ENCODE measurements at places on chromosomes 16 and 17.
A peak's percentile ranks its signal among the peaks of the same experiment; 100 is the strongest.

- no peak for DNase-seq
Measured at GRCh38 chr16:66910175-66910940, 8.3 kb downstream of the CDH16 start.

DNA sequence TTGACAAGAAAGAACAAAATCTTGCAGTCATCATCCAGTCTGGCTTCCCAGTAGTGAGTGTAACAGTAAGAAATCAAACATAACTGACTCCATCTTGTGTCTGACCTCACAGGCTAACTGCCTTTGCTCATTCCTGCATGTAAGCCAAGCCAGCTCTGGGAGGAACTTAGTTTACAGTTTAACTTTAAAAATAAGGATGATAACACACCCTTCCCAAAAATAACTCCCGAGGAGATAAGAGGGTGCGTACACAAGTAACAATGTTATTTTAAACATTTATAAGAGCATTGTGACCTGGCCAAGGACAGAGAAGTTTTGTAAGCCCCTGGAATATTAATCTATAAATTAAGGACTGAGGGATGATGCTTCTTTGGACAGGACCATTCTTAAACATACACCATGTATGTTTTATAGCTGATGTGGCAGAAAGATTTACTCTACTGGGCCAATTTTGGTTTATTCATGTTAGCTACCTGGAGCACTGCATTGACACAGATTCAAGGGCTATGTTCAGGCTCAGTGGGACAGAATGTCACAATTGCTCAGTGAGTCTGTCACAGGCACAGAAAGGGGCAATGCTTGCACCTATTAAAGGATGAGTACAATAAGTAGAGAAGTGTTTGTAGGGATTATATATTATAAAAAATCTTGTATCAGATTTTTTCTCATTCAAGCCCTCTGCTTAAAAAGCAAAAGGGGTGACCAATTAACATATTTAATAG lies 344.1 kb downstream of the UTP18 start:
- DNase-seq: no peak

- DNase-seq: no peak
Measured at GRCh38 chr17:80504686-80505413, 28.4 kb upstream of the NPTX1 start.

DNA sequence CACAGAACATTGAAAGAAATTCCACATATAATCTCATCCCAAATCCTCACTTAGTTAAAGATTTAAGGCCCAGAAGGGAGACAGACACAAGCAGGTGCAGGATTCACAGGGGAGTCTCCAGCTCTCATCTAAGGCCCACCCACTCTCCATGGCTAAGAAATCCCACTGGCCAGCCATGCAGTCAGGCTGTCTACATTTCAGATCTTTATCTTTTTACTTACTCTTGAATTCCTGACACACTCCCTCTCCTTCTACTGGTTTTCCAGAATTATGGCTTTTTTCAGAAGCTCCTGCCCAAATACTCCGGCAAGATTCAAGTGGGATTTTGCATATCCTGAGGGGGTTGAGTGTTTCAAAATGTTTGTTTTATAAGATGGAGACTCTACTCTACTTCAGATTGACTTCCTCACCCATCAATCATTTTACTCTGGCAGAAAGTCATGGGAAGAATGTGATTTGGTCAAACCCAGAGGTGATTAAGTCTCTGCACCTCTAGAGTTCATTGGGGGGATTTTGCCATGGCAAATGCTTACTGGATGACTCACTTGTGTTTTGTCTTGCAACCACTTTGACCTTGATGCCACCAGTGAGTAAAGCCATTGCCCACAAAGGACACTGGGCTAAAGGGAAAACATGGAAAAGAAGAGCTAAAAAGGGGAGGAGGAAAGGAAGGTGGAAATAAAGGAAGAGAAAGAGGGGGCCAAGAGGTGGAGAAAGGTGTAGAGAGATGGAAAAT lies 688.8 kb upstream of the SALL1 start:
- DNase-seq: no peak

DNA sequence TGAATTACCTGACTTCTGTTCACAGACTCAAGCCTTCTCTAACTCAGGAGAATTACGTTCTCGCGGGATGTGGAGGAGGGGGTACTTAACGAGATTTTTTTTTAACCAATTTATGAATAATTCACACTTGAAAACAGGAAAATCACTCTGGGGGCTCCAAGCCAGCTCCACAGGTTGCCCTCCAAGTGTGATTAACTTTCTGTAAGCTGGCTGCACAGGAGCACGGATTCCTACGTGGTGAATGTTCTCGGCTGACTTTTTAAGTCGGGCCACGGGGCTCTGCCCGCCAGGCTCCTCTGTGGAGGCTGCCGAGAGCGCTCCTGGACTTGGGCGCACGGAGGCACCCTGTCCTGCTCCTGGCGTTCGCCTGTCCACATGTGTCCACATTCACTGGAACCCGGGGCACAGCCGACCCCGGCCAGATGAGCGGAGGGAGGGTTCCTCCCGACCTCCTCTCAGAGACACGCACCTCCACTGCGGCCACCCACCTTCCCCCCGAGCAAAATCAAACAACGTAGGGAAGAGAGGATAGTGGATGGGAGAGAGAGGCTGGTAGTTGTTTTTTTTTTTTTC lies 147.1 kb upstream of the CHMP6 start:
- no peak for DNase-seq

DNA sequence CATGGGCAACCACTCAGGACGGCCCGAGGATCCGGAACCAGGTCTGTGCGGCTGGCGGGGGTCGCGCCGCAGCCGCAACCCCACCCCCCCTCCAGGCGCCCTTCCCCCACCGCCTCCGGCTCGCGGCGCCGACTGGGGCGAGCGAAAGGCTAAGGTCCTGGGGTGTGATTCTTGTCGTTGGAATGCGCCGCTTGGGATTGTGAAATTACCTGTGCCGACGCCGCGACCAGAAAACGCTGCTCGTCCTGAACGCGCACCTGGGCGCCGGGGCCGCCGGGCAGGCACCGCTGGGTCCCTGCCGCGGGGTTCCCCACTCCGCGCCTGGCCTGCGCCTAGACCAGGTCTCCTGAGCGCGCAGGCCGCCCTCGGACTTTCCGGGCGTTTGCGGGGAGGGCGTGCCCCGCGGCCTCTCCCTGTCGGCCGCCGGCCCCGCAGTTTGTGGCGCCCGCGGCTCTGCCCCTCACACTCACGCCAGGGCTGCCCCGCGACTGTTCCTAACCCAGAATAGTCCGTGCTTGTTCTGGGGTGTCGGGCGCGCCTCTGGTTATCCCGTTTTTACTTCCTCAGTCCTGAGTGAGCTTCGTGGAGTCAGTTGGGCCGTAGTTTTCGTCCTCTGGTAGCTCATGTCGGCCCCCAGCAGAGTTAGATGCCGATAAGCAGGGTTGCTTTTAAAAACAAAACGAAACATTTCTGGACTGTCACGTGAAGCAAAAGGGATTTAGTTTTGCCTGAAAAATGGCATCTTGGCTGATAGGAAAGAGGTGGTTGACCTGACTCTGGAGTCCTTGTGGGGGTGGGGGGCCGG lies 147.2 kb downstream of the SPECC1 start:
- DNase-seq: no peak

- peak; percentile 9 for DNase-seq
Measured at GRCh38 chr17:69235338-69236058, 6.9 kb upstream of the ABCA10 start.

- no peak for DNase-seq
Measured at GRCh38 chr17:77581480-77581879, 377.0 kb upstream of the TNRC6C start.

DNA sequence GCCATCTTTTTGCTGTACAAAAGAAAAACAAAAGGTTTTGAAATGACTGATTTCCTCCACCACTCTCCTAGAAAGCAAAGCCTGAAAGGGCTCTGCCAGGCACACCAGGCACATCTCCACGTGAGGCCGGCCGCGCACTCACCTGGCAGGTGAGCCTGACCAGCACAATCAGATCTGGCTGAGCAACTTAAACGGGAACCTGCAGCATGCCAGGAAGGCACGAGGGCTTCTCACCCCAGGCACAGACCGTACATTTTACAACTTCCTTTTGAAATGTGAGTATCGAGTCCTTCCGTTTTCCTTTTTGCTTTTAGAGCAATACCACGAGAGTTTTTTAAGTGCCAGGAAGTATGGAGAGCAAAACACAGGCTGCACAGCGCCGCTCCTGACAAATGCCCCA lies 22.5 kb downstream of the SLC38A10 start:
- DNase-seq: no peak

DNA sequence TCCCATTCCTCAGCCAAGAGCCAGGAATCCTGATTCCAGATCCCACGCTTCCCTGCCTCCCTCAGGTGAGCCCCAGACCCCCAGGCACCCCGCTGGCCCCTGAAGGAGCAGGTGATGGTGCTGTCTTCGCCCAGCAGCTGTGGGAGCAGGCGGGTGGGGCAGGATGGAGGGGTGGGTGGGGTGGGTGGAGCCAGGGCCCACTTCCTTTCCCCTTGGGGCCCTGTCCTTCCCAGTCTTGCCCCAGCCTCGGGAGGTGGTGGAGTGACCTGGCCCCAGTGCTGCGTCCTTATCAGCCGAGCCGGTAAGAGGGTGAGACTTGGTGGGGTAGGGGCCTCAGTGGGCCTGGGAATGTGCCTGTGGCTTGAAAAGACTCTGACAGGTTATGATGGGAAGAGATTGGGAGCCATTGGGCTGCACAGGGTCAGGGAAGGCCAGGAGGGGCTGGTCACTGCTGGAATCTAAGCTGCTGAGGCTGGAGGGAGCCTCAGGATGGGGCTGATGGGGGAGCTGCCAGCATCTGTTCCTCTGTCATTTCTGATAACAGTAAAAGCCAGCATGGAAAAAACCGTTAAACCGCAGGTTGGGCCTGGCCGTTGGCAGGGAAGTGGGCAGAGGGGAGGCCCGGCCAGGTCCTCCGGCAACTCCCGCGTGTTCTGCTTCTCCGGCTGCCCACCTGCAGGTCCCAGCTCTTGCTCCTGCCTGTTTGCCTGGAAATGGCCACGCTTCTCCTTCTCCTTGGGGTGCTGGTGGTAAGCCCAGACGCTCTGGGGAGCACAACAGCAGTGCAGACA lies at the start of gene SPN:
Gene SPN, plus strand, starts transcription at position 232 of the 791 bp plus-strand sequence. Its CDS starts 482 bp downstream, at position 714.
- no peak for DNase-seq

DNA sequence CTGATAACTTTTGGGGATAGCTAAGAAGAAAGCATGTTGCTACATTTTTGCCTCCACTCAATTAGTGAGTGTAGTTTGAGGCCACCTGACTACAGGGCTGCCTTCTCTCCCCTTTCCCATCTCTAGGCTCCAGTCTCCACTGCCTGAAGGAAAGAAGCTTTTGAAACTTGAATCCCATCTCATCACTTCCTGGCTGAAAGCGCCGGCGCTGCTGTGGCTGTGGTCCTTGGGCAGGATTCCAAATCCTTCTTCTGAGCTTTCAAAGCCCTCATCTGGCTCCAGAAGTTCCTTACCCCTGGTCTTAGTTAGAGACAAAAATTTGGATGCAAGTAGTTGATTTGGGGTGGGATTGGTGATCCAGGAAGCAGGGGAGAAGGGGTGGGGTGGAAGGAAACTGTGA lies 119.4 kb downstream of the FOXL1 start:
- DNase-seq: no peak

GRCh38 chr17:58334661-58335060 lies 6.1 kb upstream of the TSPOAP1 start:
- DNase-seq: no peak

GRCh38 chr17:50365649-50366393 lies 7.2 kb downstream of the MRPL27 start:
- no peak for DNase-seq

- no peak for DNase-seq
Measured at GRCh38 chr17:39026980-39027451, 59.8 kb upstream of the FBXO47 start.

DNA sequence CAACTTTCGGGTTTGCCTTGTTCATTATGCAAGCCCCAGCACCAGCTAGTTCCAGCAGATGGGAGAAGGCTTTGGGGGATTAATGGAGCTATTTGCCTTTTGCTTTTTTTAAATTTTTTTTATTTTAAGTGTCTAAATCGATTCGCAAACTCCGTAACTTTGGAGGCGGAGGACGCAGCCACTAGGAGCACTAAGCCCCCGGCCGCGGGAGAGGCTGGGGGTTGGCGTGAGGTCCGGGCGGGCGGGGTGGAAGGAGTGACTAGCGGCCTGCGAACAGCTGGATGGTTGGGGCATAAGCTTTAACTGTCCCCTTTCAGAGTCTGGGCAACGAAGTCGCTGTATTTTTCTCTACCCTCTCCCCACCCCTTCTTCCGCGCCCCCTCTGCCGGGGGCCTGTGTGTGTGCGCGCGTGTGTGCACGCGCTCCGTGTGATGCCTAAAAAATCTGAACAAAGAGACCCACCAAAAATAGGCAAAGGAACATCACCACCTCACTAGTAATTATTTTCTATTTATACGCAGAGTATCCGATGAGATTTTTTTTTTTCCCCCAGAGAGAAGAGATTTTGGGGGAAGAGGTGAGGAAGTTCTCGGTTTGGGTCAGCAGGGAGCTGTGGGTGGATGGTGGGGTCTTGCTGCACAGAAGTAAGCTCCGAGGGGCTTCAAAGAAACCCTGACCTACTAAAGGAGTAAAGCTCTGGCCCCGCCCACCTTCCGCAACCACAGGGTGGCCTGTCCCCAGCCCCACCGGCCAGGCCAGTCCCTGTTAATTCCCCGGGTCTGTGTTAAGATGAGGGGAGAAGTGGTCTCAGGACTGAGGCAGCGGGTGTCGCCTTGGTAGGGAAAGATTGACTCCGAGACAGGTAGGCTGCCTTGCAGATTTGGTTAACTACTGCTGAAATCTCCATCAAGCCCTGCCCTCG lies 2.3 kb downstream of the SHISA9 start:
- no peak for DNase-seq

- DNase-seq: peak; percentile 41
Measured at GRCh38 chr16:22077700-22078313, 14.5 kb upstream of the VWA3A start.

GRCh38 chr16:70157477-70158260 lies 15.9 kb upstream of the CLEC18C start:
- no peak for DNase-seq

GRCh38 chr17:78184868-78185267 lies 2.0 kb downstream of the TK1 start:
- no peak for DNase-seq

DNA sequence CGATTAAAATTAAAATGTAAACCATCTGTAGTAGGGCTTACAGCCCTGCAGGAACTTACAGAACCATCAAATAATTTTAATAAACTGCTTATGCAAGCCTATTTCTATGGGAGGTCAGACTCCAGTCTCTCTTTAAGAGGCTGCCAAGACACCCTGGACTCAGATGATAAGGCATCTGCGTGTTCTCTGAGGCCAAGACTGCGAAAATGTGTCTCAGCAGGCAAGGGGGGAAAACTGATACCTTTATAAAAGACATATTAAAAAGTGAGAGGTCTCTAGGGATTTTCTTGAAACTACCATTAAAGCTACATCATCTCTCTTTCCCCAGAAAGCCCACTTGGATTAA lies 32.2 kb downstream of the MPHOSPH6 start:
- DNase-seq: no peak

GRCh38 chr16:12546918-12547607 lies 256.6 kb downstream of the CPPED1 start:
- no peak for DNase-seq

DNA sequence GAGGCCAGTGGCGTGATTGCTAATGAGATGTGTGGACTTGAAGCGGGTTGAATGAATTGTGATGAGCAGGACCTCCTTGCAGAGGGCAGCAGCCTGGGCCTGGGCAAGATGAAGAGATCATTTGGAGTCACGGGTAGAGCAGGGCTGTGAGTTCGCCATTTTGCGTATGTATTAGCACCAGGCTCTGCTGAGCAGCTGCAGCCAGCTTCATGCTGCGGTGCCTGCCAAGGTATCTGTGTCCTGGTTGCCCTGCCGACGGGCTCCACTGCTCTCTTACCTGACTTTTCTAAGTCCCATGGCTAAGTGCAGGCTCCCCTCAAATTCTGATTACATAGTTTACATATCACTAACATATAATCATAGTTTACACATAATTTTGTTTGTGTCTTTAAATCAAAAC lies 295.7 kb downstream of the SNX29 start:
- DNase-seq: no peak

Measured in activated CD8-positive, alpha-beta memory T cell treated with anti-CD3 and anti-CD28 coated beads for 4 hours (primary cell).